ENCODE measurements at places on chromosomes 11 and 22.

DNA sequence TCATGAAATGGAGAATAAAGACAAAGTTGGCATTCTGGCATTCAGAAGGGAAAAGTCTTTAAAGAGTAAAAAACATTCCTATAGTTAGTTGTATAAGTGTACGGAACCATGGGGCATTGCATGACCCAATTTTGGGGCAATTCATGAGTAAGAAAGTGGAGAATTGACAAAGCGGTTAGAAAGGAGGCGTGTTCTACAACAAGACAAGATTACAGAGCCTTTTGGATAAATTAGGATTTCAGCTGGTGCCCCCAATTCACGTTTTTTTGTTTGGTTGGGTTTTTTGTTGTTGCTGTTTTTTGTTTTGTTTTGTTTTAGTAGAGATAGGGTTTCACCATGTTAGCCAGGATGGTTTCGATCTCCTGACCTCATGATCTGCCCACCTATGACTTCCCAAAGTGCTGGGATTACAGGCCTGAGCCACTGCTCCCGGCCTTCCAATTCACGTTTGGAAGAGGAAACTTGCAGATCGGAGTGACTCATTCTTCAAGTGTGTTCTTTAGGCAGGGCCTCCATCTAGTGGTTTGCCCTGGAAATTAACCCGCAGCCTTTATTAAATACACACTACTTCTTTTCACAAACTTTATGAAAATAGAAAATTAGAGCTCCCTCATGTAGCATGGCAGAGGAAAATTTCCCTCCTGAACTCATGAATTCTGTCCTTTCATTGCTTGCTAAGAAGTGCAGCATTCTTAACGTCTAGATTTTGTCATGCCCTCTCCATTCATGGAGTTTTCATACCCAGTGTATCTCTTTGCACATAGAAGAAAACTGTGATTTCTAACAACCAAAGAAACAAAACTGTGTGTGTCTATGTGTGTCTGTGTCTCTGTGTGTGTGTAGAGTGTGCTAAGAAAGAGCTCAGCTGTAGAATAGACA, 118.1 kb downstream of the BBOX1 start:
- no peak for DNase-seq

DNA sequence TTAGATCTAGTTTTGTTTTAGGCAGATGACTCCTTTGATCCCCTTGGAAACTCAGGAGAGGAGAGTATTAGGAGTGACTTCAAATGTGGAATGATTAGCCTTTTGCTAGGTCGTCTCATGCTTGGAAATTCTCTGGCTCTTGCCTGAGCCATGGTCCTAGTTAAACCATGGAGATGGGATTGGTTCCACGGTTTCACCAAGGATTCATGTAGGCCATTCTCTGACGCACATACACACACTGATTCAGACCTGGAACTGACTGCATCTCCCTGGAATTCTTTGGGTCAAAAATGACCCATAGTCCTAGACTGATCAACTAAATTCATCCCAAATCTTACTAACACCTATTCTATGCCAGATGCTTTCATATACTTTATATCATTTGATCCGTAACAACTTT, 56.5 kb downstream of the POLD3 start:
- no peak for DNase-seq

- no peak for DNase-seq
These were observed 10.0 kb downstream of the RHOG start for GRCh38 chr11:3830730-3831129.

- DNase-seq, result no peak
These were observed 6.8 kb upstream of the ALX4 start for GRCh38 chr11:44316659-44317240.

DNA sequence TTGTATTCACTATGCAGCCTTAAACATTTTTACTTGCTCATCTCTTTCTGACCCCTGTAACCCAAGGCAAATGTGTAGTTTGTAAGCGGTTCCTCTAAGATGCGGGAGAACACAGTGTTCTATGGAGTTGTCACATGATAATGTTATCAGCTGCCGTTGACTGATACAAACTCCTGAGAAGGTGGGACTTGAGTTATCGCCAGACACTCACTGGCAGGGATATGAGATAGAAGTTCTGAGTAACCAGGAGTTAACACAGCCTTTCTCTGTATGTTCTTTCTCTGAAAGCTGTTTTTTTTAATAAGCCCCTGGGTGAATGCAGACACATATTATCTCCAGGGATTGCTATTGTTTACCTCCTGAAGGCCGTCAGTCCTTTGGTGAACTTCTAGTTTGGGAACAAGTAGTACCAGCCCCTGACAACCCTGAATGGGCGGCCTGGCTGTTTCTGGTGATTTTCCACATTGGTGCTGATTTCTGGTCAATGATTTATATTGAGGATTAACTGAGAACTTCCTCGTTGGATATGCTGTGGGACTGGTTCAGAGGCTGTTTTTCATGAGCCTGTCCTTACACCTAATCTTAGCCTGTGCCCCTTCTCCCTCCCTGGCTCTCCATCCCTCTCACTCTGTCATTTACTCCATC, 155.3 kb upstream of the RASSF10 start:
- DNase-seq, result no peak

GRCh38 chr11:110305169-110306018, 9.0 kb upstream of the RDX start:
- DNase-seq, result no peak

DNA sequence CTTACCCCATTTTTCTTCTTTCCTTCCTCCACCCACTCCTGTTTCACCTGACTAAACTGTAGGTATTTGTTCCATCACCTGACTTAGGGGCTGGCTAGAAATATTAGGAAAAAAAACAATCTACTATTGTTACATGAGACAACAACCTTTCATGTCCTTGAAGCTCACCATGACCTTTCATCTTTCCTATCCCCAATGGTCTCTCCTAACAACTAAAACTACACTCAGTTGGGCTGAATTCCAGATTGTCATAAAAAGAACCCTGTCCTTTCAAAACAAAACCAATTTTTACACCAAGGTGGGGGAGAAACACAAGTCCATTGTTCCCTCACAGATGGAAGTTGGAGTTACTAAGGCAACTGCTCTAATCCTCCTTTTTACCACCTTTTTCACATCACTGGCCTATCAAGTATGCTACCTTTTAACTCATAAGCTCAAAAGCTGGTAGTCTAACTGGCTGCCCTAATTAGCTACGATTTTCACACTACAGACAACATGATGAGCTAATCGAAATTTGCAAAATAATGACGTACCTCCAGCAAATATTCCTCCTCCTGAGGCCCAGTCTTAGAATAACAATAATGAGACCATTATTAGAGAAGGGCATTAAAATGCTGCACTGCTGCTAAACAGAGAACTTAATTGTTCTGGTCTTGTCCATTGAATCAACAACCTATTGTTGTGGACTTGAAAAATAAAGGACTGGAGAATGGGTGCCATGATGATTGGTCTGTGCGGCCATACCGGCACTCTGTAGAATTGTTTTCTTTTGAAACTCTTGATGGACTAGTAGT, 46.5 kb upstream of the SOX6 start:
- no peak for DNase-seq

DNA sequence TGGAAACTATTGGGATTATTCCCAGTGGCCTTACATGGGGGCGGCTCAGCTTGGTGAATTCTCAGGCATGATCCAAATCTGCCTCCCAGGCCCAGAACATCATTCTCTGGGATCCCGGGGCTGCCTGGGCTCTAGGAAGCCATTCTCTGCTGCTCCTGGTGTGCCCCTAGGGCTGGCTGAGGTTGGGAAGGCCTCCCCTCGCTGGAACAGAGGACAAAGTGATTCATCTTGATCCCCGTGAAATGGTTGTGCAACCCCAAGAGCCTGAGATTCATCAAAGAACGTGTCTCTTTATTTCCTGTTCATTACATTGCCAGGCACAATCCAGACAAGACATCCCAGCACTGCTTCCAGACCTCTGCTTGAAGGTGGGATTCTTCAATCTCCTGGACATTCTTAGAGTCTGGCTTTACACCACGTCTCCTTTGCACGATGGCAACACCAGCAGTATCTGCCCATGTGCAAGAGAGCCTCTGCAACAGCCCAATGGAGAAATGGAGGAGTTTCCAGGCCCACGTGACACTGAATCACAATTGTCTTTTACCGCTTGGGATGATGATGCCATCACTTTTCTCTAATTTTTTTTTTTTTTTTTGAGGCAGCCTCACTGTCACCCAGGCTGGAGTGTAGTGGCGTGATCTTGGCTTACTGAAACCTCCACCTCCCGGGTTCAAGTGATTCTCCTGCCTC, 52.3 kb downstream of the TST start:
- no peak for DNase-seq

GRCh38 chr22:26589845-26590736, at the start of gene TPST2:
TSS of gene TPST2 (minus strand) at chr22:26590132. CDS start at chr22:26541630, 48,502 bp downstream.
- DNase-seq, result peak; percentile 71

GRCh38 chr11:10604340-10604748, 35.9 kb upstream of the LYVE1 start:
- DNase-seq, result no peak

DNA sequence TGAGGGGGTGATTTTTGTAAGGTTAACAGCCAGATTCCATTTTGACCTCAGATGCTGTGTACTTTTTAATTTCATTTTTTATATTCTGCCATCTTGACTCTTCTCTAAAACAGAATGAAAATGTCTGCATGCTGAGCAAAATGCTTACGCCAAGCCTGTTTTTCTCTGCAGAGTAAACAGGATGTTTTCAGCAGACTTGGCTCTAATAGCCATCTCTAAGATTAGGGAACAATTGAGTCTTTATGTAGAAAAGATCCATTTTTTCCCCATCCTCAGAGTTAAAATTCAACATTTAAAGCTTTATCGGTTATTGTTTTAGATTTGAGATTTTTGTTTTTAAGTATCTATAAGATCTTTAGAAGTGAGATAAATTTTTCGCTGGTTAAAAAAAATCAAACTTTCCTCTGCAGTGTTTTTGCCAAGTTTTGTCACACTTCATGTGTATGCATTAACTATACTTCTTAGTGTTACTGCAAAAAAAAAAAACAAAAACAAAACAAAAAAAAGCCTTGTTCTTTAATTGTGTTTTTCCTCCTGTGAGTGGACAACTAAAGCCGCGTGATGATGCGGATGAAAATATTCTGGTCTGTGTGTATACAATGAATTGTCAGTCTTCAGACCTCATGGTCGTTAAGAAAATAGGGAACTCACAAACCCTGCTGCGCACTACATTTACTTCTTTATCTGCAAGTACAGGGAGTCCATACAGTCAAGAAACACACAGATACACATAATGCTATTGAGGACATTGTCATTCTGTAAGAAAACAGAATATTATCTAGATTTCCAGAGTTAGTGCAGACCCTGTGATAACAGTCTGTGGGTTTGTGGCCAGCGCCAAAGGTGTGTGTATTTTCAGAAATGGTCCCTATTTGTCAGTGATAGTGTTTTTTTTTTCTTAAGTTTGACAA, 17.5 kb upstream of the ADSL start:
- DNase-seq, result no peak

DNA sequence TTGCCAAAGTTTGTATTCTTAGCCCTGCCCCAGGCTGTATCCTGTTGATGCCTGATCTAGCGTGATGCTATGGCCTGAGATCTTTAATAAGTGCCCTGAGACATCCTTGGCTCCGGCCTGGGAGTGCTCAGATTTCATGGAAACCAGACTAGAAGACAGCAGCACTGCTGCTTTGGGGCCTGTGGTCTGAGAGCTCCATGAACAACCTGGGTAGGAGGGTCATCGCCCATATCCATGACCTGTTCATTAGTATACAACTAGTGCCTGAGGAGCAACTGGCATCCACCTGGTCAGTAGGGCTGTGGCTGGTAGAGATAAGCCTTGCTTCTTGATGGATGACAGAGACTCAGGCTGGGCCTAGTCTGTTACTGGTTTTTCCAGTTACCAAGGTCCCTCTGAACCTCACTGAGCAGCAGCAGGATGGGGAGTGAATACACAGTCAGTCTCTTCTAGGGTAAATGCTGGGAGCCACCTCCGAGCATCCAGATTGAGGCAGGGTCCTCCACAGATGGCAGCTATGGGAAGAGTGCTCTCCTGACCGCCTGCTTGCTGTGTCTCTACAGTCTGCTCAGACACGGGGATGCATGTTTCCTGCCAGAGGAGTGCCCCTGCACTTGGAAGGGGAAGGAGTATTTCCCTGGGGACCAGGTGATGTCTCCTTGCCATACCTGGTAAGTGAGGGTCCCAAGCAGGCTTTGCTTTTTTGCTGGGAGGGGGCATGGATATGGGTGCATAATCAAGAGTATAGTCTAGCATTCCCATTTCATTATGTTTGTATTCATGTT, 39.0 kb downstream of the OTOG start:
- no peak for DNase-seq

DNA sequence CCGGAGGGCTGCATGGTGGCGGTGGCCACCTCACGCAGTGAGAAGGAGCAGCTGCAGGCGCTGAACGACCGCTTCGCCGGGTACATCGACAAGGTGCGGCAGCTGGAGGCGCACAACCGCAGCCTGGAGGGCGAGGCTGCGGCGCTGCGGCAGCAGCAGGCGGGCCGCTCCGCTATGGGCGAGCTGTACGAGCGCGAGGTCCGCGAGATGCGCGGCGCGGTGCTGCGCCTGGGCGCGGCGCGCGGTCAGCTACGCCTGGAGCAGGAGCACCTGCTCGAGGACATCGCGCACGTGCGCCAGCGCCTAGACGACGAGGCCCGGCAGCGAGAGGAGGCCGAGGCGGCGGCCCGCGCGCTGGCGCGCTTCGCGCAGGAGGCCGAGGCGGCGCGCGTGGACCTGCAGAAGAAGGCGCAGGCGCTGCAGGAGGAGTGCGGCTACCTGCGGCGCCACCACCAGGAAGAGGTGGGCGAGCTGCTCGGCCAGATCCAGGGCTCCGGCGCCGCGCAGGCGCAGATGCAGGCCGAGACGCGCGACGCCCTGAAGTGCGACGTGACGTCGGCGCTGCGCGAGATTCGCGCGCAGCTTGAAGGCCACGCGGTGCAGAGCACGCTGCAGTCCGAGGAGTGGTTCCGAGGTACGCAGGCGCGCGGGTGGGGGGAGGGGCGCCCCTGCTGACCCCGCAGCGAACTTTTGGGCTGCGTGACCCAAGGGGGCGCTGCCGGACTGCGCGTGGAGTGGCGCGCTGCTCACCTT, 670 bp downstream of the NEFH start:
- DNase-seq, result peak; percentile 37

GRCh38 chr22:35482974-35483373, 57.7 kb upstream of the RASD2 start:
- DNase-seq, result no peak

DNA sequence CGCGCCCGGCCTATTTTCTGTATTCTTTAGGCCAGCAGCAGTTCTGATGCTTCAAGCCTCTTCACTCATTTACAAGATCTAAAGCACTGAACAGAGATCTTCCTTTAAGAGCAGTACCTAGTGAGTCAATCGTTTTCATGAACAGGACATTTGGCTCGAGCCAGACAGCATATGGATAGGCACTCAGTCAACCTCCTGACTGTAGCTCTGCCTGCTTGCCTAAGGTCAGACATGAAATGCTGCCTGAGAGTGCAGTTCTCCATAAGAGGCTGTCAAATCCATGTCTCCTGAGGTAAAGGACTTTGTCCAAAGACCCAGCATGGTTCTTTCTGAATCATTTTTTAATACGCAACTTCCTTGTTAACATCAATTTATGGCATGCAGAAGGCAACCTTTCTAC, 941.2 kb downstream of the DLG2 start:
- DNase-seq, result no peak

All from stimulated activated CD8-positive, alpha-beta memory T cell treated with anti-CD3 and anti-CD28 coated beads, Interleukin-15, amount 100 ng/mL, for 48 hours (primary cell).